ENCODE measurements at places on chromosomes 16 and 17. TPM values are rescaled to one million over a fixed set of nuclear protein-coding genes. Genes with fewer than 3 reads are reported as not detected.

GRCh38 chr17:3750926-3751325, 27.2 kb downstream of the HASPIN start:
- no peaks in the 10 kb centered on the region for H3K27me3 ChIP-seq
- no peak for DNase-seq
- H3K4me1 ChIP-seq: no peaks in the 10 kb centered on the region
- H3K36me3 ChIP-seq: no peaks in the 10 kb centered on the region
- H3K27ac ChIP-seq: no peak overlapping the region

GRCh38 chr17:13587487-13588338, 14.0 kb downstream of the HS3ST3A1 start:
- H3K27me3 ChIP-seq: no peaks in the 10 kb centered on the region
- no peak overlapping the region for H3K27ac ChIP-seq
- no peaks in the 10 kb centered on the region for H3K4me1 ChIP-seq
- no peak overlapping the region for H3K4me3 ChIP-seq

The CMTR2 gene
- total RNA-seq: 14.6 TPM

The CCL13 gene
- total RNA-seq: 5.0 TPM

The PIMREG gene
- total RNA-seq: not detected

Data from thoracic aorta (tissue), 2 donors.